ENCODE measurements at places on chromosomes 6 and 20. TPM values are rescaled to one million over a fixed set of nuclear protein-coding genes. Genes with fewer than 3 reads are reported as not detected.

The PXT1 gene
- not detected for polyA plus RNA-seq

The PCK1 gene
- not detected for polyA plus RNA-seq

The MAPK13 gene
- 2.3 TPM for polyA plus RNA-seq

The SLPI gene
- not detected for polyA plus RNA-seq

The BPIFB1 gene
- polyA plus RNA-seq, result not detected

The MEP1A gene
- polyA plus RNA-seq, result not detected

The WFDC5 gene
- 0.11 TPM for polyA plus RNA-seq

The TRIM15 gene
- polyA plus RNA-seq, result not detected

The TAAR1 gene
- polyA plus RNA-seq, result not detected

The PSORS1C2 gene
- polyA plus RNA-seq, result not detected
